Memory B cell (primary cell): ENCODE measurements at places on chromosomes 7 and 10.

DNA sequence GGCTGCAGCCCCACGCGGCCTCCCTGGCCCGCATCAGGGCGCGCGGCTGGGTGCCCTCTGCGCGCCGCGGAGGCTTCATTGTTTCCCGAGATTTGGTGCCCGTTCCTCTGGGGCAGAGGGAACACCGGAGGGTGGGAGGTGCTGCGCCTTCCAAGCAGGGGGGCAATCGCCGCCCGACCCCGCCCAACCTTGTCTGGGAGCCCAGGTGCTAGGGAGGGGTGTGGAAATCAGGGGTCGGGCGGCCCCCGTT lies 1.0 kb upstream of the NRP1 start:
- H3K27me3 ChIP-seq, result peaks cover 33% of the 10 kb centered on the region
- no peak overlapping the region for H3K4me3 ChIP-seq
- no peak overlapping the region for H3K27ac ChIP-seq
- H3K36me3 ChIP-seq, result no peaks in the 10 kb centered on the region
- peaks cover 5% of the 10 kb centered on the region for H3K4me1 ChIP-seq

DNA sequence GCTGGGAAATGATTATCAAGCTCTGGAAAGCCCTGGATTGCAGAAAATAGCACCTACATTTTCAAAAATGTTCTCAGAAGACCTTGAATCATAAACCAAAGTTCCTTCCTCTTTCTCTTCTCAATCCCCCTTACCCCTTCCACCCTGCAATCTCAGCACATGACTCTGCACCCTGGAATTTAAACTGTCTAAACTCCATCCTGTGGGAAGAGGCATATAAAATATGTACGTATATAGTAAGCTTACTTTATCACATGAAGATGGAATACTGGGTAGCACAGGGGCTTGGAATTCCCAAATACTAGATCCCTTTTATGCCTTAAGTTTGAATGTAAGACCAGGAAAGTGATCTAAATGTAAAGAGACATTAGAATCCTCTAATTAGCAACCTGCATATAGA lies 7.7 kb downstream of the AGMO start:
- DNase-seq, result no peak
- H3K36me3 ChIP-seq, result no peaks in the 10 kb centered on the region
- no peak overlapping the region for H3K27ac ChIP-seq
- no peak overlapping the region for H3K4me3 ChIP-seq
- no peaks in the 10 kb centered on the region for H3K4me1 ChIP-seq
- no peaks in the 10 kb centered on the region for H3K27me3 ChIP-seq

GRCh38 chr7:98240961-98241673 lies 10.9 kb downstream of the TECPR1 start:
- no peaks in the 10 kb centered on the region for H3K27me3 ChIP-seq
- no peak overlapping the region for H3K27ac ChIP-seq
- H3K4me1 ChIP-seq, result no peaks in the 10 kb centered on the region
- peaks cover 29% of the 10 kb centered on the region for H3K36me3 ChIP-seq
- no peak overlapping the region for H3K4me3 ChIP-seq

GRCh38 chr7:129757991-129758390 lies 146.5 kb downstream of the NRF1 start:
- peaks cover 20% of the 10 kb centered on the region for H3K36me3 ChIP-seq
- no peak overlapping the region for H3K4me3 ChIP-seq
- H3K27me3 ChIP-seq, result no peaks in the 10 kb centered on the region
- no peak overlapping the region for H3K27ac ChIP-seq
- DNase-seq, result no peak

DNA sequence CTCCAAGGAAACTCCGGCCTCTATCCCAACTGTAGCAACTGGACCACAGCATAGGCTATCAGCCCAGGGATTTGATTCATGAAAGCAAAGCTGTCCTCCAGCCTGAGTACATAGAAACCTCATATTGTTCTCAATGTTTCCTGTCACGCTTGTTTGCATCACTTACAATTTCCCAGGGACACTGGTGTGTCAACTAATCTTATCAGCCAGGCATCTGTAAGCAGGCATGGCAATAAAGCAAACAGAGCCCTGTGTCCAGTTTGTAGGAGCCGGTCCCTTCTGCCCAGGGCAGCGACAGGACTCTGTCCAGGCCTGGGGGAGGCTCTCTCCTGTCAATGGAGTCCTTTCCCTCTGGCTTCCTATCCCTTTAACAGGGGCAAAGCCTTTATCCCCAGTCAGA lies 23.0 kb upstream of the CDHR3 start:
- H3K27ac ChIP-seq, result no peak overlapping the region
- no peak for DNase-seq
- H3K36me3 ChIP-seq, result no peaks in the 10 kb centered on the region

- DNase-seq, result no peak
- H3K27ac ChIP-seq, result peak overlapping the region; percentile 85
- H3K4me3 ChIP-seq, result peak overlapping the region; percentile 74
- H3K4me1 ChIP-seq, result peaks cover 46% of the 10 kb centered on the region
- H3K27me3 ChIP-seq, result no peaks in the 10 kb centered on the region
These were observed 24.3 kb downstream of the PTPN12 start for GRCh38 chr7:77561352-77561751.

GRCh38 chr7:86574006-86574405 lies 69.7 kb upstream of the GRM3 start:
- H3K36me3 ChIP-seq, result no peaks in the 10 kb centered on the region
- no peaks in the 10 kb centered on the region for H3K27me3 ChIP-seq
- H3K4me3 ChIP-seq, result no peak overlapping the region
- H3K4me1 ChIP-seq, result no peaks in the 10 kb centered on the region
- H3K27ac ChIP-seq, result no peak overlapping the region
